ENCODE measurements at places on chromosomes 11 and 22.

DNA sequence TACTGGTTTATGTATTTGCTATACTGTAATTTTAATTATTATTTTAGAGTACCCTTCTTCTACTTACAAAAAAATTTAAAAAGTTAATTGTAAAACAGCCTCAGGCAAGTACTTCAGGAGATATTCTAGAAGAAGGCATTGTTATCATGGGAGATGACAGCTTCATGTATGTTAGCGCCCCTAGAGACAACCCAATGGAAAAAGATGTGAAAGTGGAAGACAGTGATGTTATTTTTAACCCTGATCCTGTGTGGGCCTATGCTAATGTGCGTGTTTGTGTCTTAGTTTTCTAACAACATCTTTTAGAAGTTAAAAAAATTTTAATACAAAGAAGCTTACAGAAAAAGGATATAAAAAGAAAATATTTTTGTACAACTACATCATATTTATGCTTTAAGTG, 205.0 kb downstream of the FAM76B start:
- no peak for ATAC-seq

GRCh38 chr22:43859621-43860020, 2.7 kb downstream of the SULT4A1 start:
- ATAC-seq: no peak

DNA sequence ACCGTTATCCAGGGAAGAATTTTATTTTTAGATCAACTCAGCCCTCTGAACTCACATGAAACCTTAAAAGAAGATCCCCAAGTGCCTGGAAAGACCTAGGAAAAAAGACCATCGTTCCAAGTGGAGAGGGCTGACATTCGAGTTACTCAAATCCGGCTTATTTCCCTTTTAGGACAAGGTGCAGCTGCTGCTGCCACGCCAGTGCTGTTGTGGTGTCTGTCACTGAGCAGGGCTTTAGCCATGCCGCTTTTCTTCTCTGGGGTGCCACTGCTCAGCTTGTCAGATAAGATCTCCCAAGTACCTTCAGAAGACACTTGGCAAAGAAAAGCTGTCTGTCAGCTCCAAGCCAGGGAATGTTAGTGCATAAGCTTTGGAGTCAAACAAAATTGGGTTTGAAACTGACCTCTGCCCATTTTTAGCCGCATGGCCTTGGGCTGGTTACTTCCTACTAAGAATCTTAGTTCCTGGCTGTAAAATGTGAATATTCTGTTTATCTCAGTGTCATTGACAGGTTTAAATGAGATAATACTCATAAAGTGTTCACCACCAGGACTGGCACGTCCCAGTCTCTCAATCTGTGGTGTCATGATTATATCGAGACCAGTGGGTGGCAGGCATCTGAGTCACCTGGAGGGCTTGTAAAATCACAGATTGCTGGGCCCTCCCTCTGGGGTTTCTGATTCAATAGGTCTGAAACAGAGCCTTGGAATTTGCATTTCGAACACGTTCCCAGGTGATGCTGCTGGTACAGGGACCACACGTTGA, 117.5 kb downstream of the PKNOX2 start:
- ATAC-seq: no peak

GRCh38 chr11:87832211-87832610, 343.0 kb downstream of the RAB38 start:
- ATAC-seq: no peak

- ATAC-seq: no peak
Measured at GRCh38 chr11:78972177-78972576, 397.5 kb upstream of the NARS2 start.

Measured in motor neuron (in vitro differentiated cells).